Neural progenitor cell (in vitro differentiated cells): ENCODE measurements at places on chromosomes 5 and 9. TPM values are rescaled to one million over a fixed set of nuclear protein-coding genes. Genes with fewer than 3 reads are reported as not detected.

Gene CDH6
- total RNA-seq, result 17.9 and 18.0 TPM in 2 replicates

Gene ELOVL7
- total RNA-seq, result 2.1 and 5.5 TPM in 2 replicates

Gene PCDHGB3
- 0.74 and 0.95 TPM in 2 replicates for total RNA-seq

Gene SLC34A3
- total RNA-seq, result not detected in 2 replicates

DNA sequence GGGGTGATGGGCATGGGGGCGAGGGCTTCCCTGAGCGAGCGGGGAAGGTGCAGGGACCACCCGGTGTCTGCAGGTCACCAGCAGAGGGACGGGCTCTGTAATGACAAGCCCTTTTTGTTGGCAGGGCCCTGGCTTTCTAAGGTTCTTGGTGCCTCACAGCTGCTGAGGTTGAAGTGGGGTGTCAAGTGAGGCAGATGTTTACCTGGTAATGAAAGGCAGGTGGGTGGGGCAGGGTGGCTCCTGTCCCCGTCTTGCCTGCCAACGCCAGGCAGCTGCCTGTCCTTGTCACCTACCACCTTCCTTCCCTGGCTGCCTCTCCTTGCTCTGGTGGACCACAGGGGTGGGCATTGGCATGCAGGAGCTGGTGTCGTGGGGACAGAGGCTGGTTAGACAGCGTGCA, 41.0 kb upstream of the SEMA4D start:
- no peak overlapping the region for H3K4me3 ChIP-seq
- no peaks in the 10 kb centered on the region for H3K27me3 ChIP-seq
- H3K27ac ChIP-seq, result no peak overlapping the region
- DNase-seq, result no peak
- H3K4me1 ChIP-seq, result no peaks in the 10 kb centered on the region

DNA sequence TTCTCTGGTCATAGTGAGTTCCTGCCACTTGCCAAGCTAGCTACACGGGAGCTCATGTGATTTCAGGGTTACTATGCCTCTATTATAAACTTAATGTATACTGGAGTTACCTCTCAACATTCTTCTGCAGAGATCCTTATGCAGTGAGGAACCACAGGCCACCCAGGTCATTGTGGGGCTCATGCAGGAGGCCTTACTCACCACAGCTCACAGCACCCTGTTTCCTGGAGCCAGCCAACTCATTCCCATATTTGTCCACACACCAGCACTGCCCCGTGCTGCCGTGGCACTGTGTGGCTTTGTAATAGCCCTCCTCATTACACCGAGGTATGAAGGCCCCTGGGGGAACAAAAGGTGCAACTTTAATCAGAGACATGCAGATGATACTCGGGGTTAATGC, 520.0 kb downstream of the SPOCK1 start:
- H3K27ac ChIP-seq, result no peak overlapping the region
- no peak for DNase-seq
- no peak overlapping the region for H3K4me3 ChIP-seq
- no peaks in the 10 kb centered on the region for H3K27me3 ChIP-seq
- peaks cover under 1% of the 10 kb centered on the region for H3K4me1 ChIP-seq

DNA sequence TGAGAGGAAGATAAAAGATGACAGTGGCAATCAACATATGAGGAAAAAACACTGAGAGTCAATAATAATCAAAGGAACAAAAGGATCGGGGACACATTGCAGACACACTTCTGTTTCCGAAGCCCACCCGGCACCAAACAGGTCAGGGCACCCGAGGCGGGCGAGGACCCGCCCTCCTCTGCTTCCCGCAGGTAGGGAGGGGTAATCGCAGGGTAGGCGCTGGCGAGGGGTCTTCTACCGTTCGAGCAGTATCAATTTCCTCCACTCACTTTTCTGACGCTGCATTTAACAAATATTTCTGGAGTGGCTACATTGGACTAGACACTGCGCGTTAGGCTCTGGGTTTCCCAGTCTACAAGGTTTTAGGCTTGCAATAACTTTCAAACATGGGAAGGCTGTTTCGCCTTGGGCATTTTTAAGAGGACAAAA, 1.3 kb downstream of the TXN start:
- DNase-seq, result peak; percentile 45
- peaks cover 3% of the 10 kb centered on the region for H3K36me3 ChIP-seq
- no peak overlapping the region for H3K27ac ChIP-seq
- no peaks in the 10 kb centered on the region for H3K27me3 ChIP-seq

DNA sequence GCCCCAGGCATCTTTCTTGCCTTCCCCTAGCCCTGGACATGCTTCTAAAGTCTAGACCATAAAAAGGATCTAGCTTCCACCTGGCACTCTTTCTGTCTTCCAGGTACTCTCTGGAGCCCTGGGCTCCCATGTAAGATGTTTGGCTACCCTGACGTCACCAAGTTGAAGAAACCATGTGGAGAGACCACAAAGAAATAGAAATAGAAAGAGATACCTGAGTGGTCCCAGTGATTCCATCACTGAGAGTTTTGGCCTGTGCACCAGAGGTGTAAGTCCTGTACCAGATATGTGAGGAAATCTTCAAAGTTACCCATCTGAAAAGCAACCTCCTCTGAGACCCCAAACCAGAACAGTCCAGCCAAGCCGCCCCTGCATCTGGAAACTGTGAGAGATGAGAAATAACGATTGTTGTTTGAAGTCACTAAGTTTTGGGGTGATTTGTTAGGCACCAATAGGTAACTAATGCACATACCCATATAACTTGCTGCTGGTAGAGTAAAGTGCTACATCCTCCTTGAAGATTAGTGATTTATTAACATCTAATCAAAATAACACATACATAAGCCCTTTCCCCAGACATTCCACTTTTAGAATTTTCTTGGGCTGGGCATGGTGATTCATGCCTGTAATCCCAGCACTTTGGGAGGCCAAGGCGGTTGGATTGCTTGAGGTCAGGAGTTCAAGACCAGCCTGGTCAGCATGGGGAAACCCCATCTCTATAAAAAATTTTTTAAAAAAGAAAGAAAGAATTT, 85.7 kb upstream of the LHFPL2 start:
- H3K36me3 ChIP-seq, result no peaks in the 10 kb centered on the region
- DNase-seq, result no peak
- no peak overlapping the region for H3K4me3 ChIP-seq
- no peak overlapping the region for H3K27ac ChIP-seq
- no peaks in the 10 kb centered on the region for H3K27me3 ChIP-seq

DNA sequence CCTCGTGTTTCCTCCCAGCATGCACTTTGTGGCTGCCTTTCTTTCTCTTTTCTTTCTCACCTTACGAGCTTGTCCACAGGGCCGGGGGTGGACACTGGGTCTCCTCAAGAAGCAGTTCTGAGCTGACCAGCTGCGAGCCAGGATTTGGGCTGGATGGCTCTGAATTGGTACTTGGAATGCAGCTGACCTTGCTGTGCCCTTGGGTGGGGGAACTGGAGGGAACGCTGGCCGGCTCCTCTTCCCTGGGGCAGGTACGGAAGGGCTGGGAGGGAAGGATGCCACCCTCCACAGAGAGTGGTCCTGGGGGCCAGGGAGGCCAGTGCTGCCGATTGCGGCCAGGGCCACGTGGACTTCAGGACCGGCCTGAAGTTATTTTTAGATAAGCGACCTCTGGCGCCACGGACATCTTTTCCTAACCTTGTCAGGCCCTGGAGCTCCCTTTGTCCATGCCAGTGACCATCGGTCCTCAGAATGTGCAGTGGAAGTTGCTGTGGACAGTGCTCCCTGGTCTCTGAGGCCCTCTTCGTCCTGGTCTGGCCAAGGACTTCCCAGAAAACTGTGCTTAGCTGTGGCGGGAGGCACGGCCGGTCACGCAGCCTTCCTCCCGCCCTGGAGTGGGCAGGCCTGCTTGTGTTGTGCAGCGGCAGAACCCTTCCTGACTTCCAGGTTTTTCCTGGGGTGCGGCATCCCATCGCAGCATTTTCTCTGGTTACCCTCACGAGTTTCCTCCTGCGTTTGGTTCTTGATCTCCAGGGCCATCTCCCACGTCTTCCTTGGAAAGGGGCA, 13.5 kb upstream of the AHRR start:
- H3K36me3 ChIP-seq, result no peaks in the 10 kb centered on the region
- no peaks in the 10 kb centered on the region for H3K27me3 ChIP-seq
- H3K4me1 ChIP-seq, result peaks cover 13% of the 10 kb centered on the region
- peak overlapping the region; percentile 81 for H3K27ac ChIP-seq
- H3K4me3 ChIP-seq, result no peak overlapping the region

GRCh38 chr5:154205441-154206117, 15.0 kb downstream of the GALNT10 start:
- no peaks in the 10 kb centered on the region for H3K27me3 ChIP-seq
- DNase-seq, result no peak
- H3K36me3 ChIP-seq, result no peaks in the 10 kb centered on the region
- peaks cover 3% of the 10 kb centered on the region for H3K4me1 ChIP-seq
- no peak overlapping the region for H3K4me3 ChIP-seq
- H3K27ac ChIP-seq, result no peak overlapping the region

- no peak overlapping the region for H3K4me3 ChIP-seq
- DNase-seq, result no peak
- H3K36me3 ChIP-seq, result no peaks in the 10 kb centered on the region
- no peaks in the 10 kb centered on the region for H3K27me3 ChIP-seq
These were observed 22.8 kb downstream of the EXOC3 start for GRCh38 chr5:465591-466403.

GRCh38 chr9:107024193-107024592, 161.2 kb downstream of the ZNF462 start:
- H3K27me3 ChIP-seq, result no peaks in the 10 kb centered on the region
- peaks cover 20% of the 10 kb centered on the region for H3K4me1 ChIP-seq
- H3K4me3 ChIP-seq, result no peak overlapping the region
- no peak for DNase-seq
- no peaks in the 10 kb centered on the region for H3K36me3 ChIP-seq

DNA sequence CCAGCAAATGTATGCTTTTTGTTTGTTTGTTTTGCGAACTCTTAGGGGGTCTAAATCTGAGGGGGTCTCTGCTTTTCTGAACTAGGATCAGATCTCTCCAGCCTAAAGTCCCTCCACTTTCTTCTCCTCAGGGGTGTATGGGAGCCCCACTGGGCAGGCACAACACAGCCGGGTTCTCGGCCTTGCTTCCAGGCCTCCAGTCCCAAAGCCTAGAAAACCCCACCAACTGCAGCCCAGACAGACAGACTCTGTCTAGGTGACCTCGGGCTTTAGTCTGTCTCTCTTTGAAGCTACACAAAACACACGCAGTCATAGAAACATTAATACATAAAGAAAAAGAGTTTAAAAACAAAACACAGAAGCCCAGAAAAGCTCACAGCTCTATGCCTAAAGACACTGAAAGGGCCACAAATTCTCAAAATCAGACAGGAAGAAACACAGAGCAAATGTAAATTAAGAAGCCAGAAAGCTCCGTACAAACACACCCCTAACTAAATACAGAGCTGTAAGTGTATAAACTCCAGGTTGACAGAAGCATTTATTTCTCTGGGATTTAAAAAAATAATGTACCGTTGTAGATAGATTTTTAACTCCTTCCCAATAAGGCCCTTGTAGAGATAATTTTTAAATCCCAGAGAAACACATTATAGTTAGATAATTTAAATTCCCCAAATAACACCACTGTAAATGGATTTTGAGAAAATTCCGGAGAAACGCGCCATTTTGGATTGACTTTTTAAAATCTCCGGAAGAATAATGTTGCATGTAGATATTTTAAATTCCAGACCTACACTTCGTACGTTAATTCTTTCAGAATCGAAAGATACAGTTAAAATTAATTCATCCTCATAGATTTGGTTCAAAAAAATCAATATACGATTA, 2.0 kb downstream of the PITX1 start:
- peak; percentile 51 for DNase-seq
- peaks cover 23% of the 10 kb centered on the region for H3K4me1 ChIP-seq
- peak overlapping the region; percentile 40 for H3K4me3 ChIP-seq
- peaks cover 100% of the 10 kb centered on the region for H3K27me3 ChIP-seq
- H3K27ac ChIP-seq, result no peak overlapping the region
- H3K36me3 ChIP-seq, result no peaks in the 10 kb centered on the region

GRCh38 chr5:56951126-56951945, 587 bp downstream of the MIER3 start:
- peak overlapping the region; percentile 87 for H3K27ac ChIP-seq
- peaks cover 9% of the 10 kb centered on the region for H3K4me1 ChIP-seq
- peaks cover 22% of the 10 kb centered on the region for H3K27me3 ChIP-seq
- peaks cover 13% of the 10 kb centered on the region for H3K36me3 ChIP-seq

Gene MARCHF11
- total RNA-seq, result not detected in 2 replicates

DNA sequence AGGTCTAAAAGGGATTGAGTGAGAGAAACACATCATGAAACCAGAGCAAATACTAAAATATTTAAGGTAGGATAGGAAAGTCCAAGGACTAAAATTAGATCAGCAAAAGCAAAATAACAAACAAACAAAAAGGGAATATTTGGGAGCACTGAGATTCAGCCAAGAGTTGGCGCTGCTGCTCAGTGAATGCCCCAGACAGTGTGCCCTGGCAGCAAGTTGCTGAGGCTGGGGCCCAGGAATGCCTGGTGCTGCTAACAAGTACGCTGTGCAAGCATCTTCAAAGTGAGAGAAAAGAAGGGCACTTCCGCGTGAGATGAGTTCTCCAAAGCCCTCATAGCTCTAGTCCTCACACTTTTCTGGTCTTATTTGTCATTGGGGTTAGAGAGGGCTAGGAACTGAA, 603.3 kb downstream of the EFNA5 start:
- H3K4me1 ChIP-seq, result peaks cover 20% of the 10 kb centered on the region
- no peaks in the 10 kb centered on the region for H3K36me3 ChIP-seq
- no peak overlapping the region for H3K27ac ChIP-seq
- no peaks in the 10 kb centered on the region for H3K27me3 ChIP-seq
- peak; percentile 53 for DNase-seq

GRCh38 chr5:138819081-138819480, 56.1 kb downstream of the LRRTM2 start:
- DNase-seq, result peak; percentile 6
- H3K27ac ChIP-seq, result no peak overlapping the region
- no peaks in the 10 kb centered on the region for H3K36me3 ChIP-seq
- H3K4me1 ChIP-seq, result no peaks in the 10 kb centered on the region

- peak; percentile 88 for DNase-seq
- peak overlapping the region; percentile 44 for H3K4me3 ChIP-seq
- H3K27me3 ChIP-seq, result no peaks in the 10 kb centered on the region
- H3K27ac ChIP-seq, result peak overlapping the region; percentile 95
These were observed 1.1 kb upstream of the G3BP1 start for GRCh38 chr5:151770383-151771258.

Gene SMIM33
- total RNA-seq, result not detected in 2 replicates

Gene ODF2
- 40.6 and 49.4 TPM in 2 replicates for total RNA-seq

DNA sequence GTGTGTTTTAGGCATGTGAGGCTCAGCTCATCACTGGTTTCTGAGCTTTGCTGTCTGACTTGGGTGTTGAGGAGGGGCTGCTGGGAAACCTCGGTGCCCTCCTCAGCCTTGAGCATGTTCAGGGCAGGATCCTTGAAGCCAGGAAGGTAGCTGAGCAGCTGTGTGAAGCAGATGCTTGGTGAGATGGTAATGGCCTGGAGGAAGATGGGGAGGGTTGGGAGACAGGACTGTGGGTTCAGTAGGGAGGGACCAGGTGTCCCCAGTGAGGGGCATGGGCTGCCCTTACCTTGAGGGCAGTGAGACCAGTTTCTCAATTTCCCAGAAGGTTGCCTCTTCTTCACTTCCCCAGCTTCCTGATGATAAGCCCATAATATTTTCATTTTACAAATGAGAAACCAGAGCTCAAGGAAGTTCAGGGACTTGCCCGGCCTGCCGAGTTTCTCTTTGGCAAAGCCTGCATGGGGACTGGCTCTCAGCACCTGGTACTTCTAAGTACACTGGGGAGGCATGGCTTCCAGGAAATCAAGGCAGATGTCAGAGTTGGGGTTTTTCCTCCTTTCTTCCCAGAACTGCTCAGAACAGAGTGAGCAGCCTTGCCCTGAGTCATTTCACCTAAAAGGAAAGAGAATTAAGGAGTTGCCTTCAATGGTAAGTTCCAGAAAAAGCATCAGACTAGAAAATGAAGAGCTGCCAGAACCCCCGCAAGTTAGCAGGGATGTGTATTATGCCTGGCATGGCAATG, 225.7 kb downstream of the MAST4 start:
- H3K4me3 ChIP-seq, result no peak overlapping the region
- no peak overlapping the region for H3K27ac ChIP-seq
- H3K4me1 ChIP-seq, result peaks cover 7% of the 10 kb centered on the region

GRCh38 chr5:96195123-96195522, 233.5 kb upstream of the ELL2 start:
- H3K36me3 ChIP-seq, result no peaks in the 10 kb centered on the region
- no peaks in the 10 kb centered on the region for H3K27me3 ChIP-seq
- no peaks in the 10 kb centered on the region for H3K4me1 ChIP-seq
- DNase-seq, result no peak
- H3K27ac ChIP-seq, result no peak overlapping the region
